ENCODE measurements at places on chromosomes 11 and 22.

DNA sequence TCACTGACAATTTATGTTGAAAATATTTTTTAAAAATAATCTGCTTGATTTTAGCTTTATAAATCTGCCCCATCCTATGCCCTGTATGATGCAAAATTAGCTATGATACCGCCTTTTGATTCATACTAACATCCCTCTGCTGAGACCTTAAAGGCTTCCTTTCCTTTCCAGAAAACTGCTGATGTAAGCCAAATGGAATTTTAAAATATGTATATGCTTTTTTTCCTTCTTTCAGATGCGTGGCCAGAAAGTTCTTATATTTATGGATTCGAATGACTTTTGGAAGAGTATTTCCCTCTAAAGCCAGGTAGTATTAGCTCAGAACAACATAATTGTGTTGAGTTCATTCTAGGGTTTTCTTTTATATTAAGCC is 34.5 kb downstream of the SFI1 start:
- no peak for DNase-seq

GRCh38 chr22:28600546-28601143 is 79.0 kb downstream of the TTC28 start:
- peak; percentile 72 for DNase-seq

GRCh38 chr11:27331981-27332380 is 31.0 kb downstream of the CCDC34 start:
- no peak for DNase-seq

- no peak for DNase-seq
These were observed 3.7 kb upstream of the PGGHG start for GRCh38 chr11:285021-285893.

GRCh38 chr11:38282718-38283117 is 1684.7 kb upstream of the RAG2 start:
- no peak for DNase-seq

- no peak for DNase-seq
These were observed 44.0 kb downstream of the SOX6 start for GRCh38 chr11:16312233-16312765.

GRCh38 chr22:42172773-42173172 is 42.2 kb upstream of the CYP2D6 start:
- no peak for DNase-seq

DNA sequence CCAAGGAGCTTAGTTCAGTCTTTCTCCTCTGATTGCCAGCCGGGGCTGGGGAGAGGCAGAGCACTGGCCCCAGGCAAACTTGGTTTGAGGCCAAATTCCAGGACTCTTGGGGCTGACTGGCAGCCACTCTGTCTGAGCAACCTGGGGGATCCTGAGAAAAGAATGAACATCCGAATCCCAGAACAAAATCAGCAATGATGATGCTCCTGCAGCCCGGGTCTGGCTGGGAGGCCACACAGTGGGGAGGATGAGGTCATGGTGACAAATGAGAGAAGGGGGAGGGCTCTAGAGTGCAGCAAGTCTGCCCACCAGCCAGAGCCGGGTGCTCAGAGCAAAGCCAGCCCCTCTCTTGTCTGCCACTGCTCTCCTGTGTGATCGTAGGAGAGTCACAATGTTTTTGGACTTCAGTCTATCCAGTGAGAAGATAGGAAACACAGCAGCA is 71.8 kb upstream of the PAX6 start:
- no peak for DNase-seq

- DNase-seq: no peak
These were observed 1.3 kb upstream of the WNT7B start for GRCh38 chr22:45978275-45978713.

DNA sequence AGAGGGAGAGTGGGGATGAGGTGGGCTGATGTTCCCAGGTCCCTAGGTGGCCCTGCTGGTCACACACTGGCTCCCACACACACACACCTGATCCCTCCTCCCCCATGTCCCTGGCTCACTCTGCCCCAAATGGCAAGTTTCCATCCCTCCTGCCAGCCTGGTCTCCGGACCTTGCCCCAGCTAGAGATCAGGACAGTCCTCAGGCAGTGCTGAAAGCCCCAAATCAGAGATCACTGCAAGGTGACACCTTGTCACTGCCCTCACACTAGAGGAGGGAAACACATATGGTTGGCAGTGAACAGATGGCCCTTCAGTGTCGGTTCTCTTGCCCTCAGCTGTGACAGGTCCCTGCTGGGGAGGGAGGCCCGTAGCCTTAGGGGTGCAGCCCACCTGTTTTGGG is 7.6 kb downstream of the TMPRSS5 start:
- DNase-seq: no peak

DNA sequence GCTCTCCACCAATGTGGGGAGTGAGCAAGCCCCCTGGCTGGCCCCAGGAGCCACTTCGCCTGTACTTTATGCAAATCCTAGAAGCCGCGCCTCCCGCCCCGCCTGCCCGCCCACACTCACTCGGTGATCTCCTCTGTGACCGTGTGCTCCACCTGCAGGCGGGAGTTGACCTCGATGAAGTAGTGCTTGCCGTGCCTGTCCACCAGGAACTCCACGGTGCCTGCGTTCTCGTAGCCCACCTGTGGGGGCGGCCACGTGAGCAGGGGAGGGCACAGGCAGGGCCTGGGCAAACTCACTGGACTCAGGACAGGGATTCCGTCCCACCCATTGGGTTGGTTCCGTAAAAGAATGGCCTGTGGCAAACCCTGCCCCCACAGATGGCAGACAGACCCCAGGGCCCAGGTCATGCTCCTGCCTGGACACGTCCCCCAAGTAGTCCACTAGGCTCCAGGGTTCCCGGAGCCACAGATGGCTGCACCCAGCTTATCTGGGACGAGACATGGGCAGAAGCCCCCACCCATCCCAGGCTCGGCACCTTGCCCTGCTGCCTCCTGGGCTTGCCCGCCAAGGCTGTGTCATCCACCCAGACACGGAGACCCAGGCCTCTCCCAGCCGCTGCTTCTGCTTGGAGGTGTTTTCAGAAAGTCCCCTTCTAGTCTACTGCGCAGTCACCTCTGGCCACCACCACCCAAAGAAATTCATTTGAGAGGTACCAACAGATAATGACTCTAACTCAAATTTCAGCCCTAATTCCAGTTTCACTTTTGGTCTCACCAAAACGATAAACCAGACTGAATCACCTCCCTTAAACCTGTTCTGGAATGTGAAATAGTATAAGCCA is 12.1 kb downstream of the LRFN4 start:
- no peak for DNase-seq

DNA sequence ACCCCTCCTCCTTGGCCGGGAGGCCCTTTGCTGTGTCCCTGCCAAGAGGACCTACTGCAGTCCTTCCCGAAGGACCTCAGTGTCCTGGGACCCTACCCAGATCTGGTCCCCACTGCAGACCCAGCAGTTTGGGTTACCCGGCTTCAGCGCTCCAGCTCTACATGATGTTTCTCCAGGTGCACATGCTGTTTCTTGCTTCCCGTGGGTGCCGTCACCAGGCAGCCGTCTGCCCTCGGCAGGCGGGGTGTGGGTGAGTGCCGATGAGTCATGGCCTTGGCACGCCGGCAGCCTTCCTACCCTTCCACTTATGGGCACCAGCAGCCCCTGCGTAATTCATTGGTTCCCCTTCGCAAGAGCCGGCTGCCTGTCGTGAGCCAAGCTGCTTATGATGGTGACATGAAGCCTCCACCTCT is 101.8 kb downstream of the BCR start:
- DNase-seq: no peak

DNA sequence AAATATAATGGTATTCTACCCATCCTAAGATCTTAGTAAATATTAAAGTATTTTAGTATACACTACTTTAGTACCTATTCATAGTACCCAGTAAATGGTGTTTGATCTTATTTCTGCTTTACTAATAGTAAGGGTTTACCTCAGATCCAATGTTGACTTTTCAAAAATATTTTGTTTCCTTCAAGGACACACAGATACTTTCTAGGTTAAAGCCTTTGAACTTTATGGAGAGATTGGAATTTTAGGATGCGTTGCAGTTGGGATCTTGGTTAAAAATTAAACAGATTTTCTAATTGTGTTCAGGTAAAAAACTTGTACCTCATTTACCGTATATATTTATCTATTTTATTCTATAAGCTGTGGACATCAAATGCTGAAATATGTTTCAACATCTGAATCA is 73.3 kb downstream of the CYP2R1 start:
- no peak for DNase-seq

DNA sequence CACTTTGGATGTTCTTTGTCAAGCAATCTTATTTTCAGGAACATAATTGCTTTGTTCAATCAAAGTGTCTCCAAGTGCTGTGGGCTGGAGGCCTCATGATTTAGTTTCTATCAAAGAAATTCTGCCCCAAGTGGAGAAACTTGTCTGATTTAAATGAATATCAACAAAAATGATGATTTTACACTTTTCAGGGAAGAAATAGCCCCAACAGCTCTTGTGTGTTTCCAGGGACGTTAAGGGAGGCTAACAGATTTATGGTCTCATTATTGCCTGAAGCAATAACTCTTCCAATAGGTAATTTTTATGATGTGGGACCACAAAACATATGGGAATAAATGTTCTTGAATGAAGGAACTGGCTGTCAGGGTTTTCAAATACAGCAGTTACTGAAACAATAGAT is 699.1 kb downstream of the FAM181B start:
- DNase-seq: no peak

GRCh38 chr11:46338988-46339666 is 8.1 kb upstream of the DGKZ start:
- no peak for DNase-seq

DNA sequence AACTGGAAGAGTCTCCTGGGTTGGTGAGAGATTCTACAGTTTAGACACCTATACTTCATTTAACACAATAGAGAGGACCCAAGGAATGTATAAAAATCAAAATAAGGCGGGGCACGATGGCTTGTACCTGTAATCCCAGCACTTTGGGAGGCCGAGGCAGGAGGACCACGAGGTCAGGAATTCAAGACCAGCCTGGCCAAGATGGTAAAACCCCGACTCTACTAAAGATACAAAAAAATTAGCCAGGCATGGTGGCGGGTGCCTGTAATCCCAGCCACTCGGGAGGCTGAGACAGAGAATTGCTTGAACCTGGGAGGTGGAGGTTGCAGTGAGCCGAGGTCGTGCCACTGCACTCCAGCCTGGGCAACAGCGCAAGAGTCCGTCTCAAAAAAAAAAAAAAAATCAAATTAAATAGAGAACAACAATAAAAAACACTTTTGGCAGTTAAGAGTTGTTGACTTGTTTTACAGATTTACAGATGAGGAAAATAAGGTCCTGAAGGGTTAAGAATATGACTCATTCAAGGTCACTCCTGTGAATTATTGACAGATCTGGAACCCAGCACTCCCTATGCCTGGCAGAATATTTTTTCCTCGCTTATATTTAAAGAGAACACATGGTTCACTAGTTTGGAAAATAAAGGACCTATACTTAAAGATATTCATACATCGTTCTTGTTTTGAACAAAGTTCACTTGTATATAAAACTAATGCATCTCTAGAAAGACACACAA is 5.2 kb downstream of the LGR4 start:
- no peak for DNase-seq

DNA sequence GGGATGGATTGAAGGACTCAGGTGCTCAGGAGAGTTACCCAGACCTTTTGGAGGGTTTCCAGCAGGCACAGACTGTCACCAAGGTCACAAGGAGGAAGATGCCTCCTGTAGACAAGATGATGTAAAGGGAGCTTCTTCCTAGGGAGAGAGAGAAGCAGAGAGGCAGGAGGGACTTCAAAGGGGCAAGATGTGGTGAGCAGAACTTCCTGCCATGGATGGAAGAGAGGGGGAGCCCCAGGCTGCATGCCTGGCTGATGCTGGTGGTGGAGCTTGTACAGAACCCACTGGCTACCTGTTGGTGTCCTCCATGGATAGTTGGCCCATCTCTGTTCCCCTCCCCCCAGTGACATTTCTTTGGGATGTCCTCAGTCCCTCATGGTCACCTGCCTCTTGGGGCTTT is 4.2 kb downstream of the HEPN1 start:
- no peak for DNase-seq

DNA sequence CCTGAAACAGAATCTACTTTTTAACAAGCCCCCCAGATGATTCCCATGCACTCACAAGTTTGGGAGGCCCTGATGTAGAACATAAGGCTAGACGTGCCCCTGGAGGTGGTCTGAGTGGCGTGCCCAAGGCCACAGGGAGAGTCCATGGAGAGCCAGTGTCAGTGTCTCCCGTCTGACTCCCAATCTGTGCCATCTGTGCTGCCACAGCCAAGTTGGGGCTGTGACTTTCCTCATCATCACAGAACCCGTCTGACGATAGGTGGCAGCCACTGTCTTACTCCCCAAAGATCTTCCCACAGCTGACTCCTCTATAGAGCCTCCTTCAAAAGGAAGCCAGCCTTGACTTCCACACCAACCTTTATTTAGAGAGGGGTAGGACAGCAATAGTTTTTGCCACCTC is 470.5 kb downstream of the SOX6 start:
- DNase-seq: no peak

- no peak for DNase-seq
These were observed 309.5 kb downstream of the CADM1 start for GRCh38 chr11:115194802-115195110.

- DNase-seq: no peak
These were observed 7.3 kb upstream of the PES1 start for GRCh38 chr22:30598986-30599385.

- no peak for DNase-seq
These were observed 57.9 kb downstream of the PARVA start for GRCh38 chr11:12435264-12435663.

- DNase-seq: no peak
These were observed 200.6 kb downstream of the NAV2 start for GRCh38 chr11:19912958-19913892.

DNA sequence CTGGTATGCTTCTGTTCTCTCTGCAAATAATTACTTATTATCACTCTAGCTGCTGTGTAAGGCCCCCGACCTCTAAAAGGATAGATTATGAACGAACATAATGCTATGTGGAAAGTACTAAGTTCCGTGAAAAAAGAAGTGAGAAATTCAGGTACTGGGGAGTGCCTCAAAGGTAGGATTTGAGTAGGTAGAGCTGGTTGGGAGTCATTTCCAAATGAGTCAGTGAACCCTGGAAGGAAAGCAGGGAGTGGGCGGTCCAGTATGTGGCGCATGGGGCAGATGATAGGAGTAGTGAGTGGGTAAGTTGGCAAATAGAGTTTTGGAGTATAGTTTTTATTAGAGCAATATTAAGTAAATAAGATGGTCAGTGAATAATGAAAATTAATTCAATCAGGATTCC is 2.4 kb downstream of the ZC3H12C start:
- DNase-seq: no peak

GRCh38 chr11:58900479-58901420 is 38.5 kb upstream of the GLYATL1 start:
- DNase-seq: peak; percentile 62

DNA sequence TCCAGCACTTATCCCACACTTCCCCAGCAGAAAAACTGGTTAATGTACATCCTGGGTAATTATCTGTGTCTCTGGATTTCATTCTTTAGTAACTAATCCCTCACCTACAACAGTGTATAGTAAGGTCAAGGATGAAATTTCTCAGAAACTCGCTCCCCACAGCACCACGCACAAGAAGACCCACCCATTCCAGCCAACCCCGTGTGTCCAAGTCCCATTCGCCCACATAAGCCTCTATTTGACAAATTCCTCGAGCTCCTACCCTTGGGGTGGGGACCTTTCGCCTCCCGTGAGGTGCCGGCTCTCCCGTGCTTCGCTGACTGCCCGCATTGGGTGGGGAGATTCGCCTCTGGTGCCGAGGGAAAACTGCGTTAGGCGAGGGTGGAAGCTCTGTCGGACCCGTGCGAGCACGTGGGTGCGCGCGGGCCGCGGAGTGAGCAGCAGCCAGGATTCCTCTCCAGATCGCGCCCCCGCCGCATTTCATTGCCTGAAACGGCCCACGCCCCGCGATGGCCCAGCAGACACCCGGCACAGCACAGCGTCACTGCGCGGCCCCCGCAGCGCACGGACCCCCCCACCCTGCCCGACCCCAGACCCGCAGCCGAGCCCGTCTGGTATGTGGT is 866 bp downstream of the EXPH5 start:
- no peak for DNase-seq

GRCh38 chr11:72069200-72069599 is 11.1 kb downstream of the NUMA1 start:
- no peak for DNase-seq

Data from KG1 (cell line).